ENCODE measurements at places on chromosomes 11 and 22.

DNA sequence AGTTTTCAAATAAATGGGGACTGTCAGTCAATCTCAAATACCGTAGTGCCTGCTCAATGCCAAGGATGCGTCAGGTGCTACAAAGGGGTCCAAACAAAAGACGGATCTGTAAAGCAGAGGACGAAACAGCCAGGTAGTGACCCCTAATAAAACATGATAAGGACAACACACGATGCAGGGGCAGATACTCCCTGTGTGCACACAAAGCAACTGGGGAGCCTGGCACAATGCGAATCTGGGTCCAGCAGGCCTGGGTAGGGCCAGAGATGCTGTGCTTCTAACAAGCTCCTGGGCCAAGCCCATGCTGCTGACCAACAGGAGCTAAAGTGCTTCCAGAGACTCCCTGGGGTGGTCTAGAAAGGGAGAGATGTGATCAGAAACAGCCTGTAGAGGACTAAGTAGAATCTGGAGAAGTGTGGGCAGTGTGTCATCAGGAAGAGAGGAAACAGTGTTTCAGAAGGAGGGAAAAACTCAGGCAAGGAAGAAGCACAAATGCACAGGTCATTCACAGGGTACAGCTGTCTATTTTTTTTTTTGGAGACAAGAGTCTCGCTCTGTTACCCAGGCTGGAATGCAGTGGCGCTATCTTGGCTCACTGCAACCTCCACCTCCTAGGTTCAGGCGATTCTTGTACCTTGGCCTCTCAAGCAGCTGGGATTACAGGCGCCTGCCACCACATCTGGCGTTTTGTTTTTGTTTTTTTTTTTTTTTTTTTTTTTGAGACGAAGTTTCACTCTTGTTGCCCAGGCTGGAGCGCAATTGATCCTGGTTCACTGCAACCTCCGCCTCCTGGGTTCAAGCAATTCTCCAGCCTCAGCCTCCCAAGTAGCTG, 74.5 kb downstream of the MICAL3 start:
- no peak for DNase-seq
- H3K4me1 ChIP-seq = no peaks in the 10 kb centered on the region
- no peak overlapping the region for H3K27ac ChIP-seq

DNA sequence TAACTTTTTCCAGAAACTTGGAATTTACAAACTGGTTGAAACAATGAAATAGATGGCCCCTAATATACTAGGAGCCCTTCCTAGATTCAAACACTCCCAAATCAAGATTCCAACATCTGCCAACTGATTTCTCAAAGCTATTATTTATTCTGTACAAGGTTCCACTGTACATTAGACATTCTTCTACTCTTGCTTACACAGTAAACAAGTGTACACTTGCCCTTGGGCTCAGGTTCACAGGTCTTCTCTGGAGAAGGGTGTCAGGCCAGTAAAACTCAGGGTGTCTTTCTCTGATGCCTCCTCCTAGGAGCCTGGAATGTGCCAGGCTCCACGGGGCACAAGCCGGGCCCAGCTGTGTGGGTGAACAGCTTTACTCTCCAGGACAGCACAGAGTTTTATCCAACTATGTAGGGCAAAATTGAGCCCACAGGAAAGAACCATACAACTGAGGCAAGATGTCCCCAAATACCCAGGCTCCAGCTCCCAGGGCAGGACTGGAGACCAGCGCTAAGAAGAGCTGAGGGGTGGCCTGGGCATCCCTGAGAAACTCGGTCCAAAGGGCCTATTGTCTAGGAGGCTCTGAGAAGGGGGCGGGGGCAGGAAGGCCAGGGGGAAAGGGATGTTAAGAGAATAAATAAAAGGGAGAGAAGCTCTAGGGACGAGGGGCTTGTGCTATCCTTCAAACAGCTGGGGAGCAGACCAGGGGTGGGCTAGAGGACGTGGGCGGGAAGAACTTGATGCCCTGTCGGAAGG, 8.8 kb upstream of the MFRP start:
- H3K4me3 ChIP-seq = no peak overlapping the region
- DNase-seq = no peak
- no peaks in the 10 kb centered on the region for H3K4me1 ChIP-seq
- H3K27ac ChIP-seq = no peak overlapping the region
- H3K27me3 ChIP-seq = no peaks in the 10 kb centered on the region

GRCh38 chr22:37661160-37661924, 2.8 kb downstream of the PDXP start:
- H3K4me1 ChIP-seq = peaks cover 4% of the 10 kb centered on the region
- no peak overlapping the region for H3K27ac ChIP-seq
- peaks cover 10% of the 10 kb centered on the region for H3K36me3 ChIP-seq
- H3K27me3 ChIP-seq = no peaks in the 10 kb centered on the region

- H3K36me3 ChIP-seq = no peaks in the 10 kb centered on the region
- H3K4me3 ChIP-seq = no peak overlapping the region
- H3K27ac ChIP-seq = no peak overlapping the region
Observed at GRCh38 chr11:12242966-12243365, 132.6 kb downstream of the MICAL2 start.

DNA sequence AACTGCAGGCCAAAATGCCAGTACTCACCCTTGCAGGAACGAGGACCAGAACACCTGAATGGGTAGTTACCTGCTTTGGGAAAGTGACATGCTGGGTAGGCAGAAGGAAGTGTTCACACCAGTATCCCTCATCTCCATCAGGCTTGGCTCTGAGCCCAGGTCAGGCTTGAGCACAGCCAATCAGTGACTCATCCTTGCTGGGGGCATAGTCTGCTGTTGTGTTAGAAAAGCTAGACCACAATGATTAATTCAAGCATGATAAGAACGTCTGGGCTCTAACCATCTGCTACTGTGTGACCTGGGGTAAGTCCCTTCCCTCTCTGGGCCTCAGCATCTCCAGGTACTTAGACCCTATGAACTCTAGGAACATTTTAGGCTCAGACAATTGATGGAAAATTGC, 450.4 kb downstream of the MIAT start:
- H3K27me3 ChIP-seq = no peaks in the 10 kb centered on the region
- no peak overlapping the region for H3K27ac ChIP-seq
- H3K4me3 ChIP-seq = no peak overlapping the region
- DNase-seq = no peak

DNA sequence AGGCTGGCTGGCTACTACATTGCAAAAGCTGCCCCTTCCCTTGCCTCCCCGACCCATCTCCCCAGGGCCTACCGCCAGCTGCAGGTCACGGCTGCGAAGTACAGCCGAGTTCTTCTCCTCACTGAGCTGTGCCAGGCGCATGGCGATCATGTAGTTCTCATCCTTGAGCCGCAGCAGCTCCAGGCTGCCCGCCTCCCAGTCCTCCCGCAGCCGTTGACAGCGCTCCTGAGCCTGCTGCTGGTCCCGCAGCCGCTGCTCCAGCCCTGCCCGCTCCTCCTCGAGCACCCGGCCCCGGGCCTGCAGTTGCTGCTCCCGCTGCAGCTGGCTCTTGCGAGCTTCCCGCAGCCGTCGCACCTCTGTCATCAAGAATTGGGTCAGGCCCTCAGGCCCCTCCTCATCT, 3.3 kb downstream of the CARD10 start:
- peaks cover 4% of the 10 kb centered on the region for H3K27me3 ChIP-seq
- H3K36me3 ChIP-seq = no peaks in the 10 kb centered on the region
- peaks cover 6% of the 10 kb centered on the region for H3K4me1 ChIP-seq
- H3K4me3 ChIP-seq = no peak overlapping the region

GRCh38 chr11:112941104-112941503, 20.1 kb upstream of the NCAM1 start:
- no peak overlapping the region for H3K27ac ChIP-seq
- no peaks in the 10 kb centered on the region for H3K27me3 ChIP-seq
- H3K4me1 ChIP-seq = no peaks in the 10 kb centered on the region

DNA sequence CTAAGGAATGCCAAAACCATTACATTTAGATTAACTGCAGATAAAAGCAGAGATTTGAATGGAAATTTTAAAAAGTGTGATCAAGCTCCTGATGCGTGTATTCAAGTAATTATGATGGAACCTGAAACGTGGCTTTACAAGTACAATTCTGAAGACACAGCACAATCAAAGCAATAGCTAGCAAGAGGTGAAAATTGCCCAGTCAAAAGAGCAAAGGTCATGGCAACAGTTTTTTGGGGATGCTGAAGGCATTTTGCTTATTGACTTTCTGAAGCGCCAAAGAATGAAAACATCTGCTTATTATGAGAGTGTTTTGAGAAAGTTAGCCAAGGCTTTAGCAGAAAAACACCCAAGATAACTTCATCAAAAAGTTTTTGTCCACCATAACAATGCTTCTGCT, 389.6 kb upstream of the TENM4 start:
- no peak overlapping the region for H3K4me3 ChIP-seq
- no peaks in the 10 kb centered on the region for H3K4me1 ChIP-seq
- H3K36me3 ChIP-seq = no peaks in the 10 kb centered on the region
- H3K27ac ChIP-seq = no peak overlapping the region
- H3K27me3 ChIP-seq = no peaks in the 10 kb centered on the region
- DNase-seq = no peak

DNA sequence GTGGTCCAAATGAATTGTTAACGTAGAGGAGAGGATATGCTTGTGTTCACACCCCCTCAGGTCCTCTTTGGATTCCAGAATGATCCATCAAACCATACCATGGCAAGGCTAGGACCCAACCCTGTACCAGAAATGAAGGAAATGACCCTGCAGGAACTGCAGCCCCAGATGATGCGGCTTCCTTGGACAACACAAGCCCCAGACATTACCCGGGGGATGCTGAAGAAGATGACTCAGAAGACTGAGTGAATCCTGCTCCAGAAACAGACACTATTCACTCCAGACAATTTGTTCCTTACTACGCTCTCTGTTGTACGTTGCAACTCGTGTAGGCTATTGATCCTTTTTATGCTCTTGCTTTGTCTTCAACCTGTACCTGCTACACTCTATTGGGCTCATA, 15.2 kb upstream of the MTMR2 start:
- H3K4me3 ChIP-seq = no peak overlapping the region
- H3K27me3 ChIP-seq = no peaks in the 10 kb centered on the region
- DNase-seq = no peak
- no peak overlapping the region for H3K27ac ChIP-seq
- no peaks in the 10 kb centered on the region for H3K36me3 ChIP-seq

- no peaks in the 10 kb centered on the region for H3K4me1 ChIP-seq
- DNase-seq = no peak
- peaks cover 46% of the 10 kb centered on the region for H3K27me3 ChIP-seq
- no peak overlapping the region for H3K27ac ChIP-seq
Observed at GRCh38 chr11:35420371-35420770, 1.0 kb upstream of the SLC1A2 start.

GRCh38 chr11:125082611-125083311, 19.7 kb downstream of the SLC37A2 start:
- H3K27me3 ChIP-seq = no peaks in the 10 kb centered on the region
- H3K36me3 ChIP-seq = no peaks in the 10 kb centered on the region
- H3K4me1 ChIP-seq = no peaks in the 10 kb centered on the region
- no peak overlapping the region for H3K4me3 ChIP-seq

DNA sequence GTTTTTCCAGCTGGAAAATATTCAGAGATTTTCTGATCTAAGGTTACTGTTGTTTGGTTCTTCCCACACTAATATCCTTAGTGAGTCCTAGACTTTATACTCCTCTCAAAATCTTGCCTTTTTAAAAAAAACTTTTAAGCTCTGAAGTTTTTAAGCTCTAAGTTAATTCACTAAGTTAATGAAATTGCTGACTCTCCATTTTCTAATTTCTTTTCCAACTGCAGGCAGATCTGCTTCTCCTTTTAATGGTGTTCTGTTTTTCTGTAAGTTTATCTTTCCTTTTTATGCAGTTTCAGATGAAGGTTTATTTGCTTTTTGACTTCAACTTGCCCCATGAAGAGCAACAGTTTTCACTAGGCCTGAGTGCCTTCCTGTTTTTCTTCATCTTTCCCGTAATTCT, 125.8 kb upstream of the ARHGAP42 start:
- H3K36me3 ChIP-seq = no peaks in the 10 kb centered on the region
- no peaks in the 10 kb centered on the region for H3K27me3 ChIP-seq
- H3K4me1 ChIP-seq = no peaks in the 10 kb centered on the region

- no peak overlapping the region for H3K4me3 ChIP-seq
- no peaks in the 10 kb centered on the region for H3K27me3 ChIP-seq
- H3K36me3 ChIP-seq = no peaks in the 10 kb centered on the region
- no peak for DNase-seq
Observed at GRCh38 chr11:36628141-36628540, 30.1 kb upstream of the RAG2 start.

GRCh38 chr11:74464746-74465145, 2.6 kb downstream of the KCNE3 start:
- peaks cover 2% of the 10 kb centered on the region for H3K4me1 ChIP-seq
- no peak for DNase-seq
- H3K36me3 ChIP-seq = no peaks in the 10 kb centered on the region
- no peaks in the 10 kb centered on the region for H3K27me3 ChIP-seq
- H3K27ac ChIP-seq = no peak overlapping the region

DNA sequence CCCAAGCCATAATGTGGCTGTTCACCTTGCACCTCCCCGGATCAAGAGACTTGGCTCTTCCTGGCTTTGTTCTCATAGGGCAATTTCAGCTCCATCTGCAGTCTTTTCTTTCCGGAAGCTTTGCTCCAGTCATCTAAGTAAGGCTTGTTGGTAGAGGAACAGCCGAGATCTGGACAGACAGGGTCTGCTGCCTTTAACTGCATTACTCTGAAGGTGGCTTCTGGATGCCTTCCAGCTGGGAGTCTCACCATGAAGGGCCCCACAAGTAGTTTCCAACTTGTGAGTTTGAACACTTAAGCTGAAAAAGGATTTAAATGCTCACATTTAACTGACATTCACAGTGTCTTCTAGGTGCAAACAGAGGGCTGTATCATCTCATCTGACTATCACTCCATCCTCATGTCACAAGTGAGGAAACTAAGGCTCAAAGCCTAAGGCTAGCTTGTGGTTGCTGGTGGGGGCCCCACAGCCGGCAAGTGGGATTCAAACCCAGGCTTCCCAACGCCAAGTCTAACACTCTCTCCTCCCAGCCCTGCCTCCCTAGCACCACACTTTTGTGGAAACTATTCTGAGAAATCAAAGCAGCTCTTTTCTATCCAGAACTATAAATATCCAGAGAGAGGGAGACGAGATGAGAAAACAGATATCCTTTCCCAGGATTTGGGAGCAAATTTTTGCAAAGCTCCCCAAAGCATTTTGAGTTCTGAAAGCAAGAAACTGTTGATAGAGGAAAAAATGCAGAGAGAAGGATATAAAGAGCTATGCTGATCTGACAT, 58.4 kb downstream of the GALNT18 start:
- no peak overlapping the region for H3K27ac ChIP-seq
- 0 out of 2 replicates have a peak, but pooled peaks cover under 1% of the 10 kb centered on the region for H3K36me3 ChIP-seq

Measured in iPS DF 6.9 (cell line).